ENCODE measurements at places on chromosomes 5 and 9.

DNA sequence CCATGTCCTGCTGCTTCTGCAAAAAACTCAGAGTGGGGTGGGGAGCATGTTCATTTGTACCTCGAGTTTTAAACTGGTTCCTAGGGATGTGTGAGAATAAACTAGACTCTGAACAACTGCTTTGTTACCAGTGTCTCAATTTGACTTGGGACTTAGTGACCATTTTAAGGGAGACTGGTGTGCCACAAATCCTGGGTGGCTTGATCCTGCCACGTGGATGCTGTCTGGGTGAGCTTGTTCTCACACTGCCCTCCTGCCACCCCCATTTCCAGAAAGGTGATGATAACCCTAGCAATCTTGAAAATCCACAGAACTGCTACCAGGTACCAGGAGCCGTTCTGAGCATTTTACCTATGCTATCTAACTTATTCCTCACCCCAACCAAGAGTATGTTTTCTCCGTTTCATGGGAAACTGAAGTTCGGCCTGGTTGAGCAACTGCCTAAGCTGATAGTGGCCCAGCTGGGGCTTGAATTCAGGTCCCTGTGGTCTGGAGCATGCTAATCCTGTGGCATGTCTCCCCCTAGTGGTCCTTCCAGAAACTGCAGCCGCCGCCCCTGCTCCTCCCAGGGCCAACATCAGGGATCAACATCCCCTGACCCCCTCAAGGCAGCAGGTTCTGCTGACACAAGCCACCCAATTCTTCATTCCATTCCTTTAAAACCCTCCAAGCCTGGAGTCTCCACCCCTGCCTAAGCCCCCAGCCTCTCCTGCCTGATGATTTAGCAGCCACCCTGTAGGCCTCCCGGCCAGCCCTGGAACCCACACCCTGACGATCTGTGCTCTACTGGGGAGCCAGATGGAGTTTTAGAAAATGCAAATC lies 2.8 kb downstream of the IL3 start:
- DNase-seq: peak; percentile 61

DNA sequence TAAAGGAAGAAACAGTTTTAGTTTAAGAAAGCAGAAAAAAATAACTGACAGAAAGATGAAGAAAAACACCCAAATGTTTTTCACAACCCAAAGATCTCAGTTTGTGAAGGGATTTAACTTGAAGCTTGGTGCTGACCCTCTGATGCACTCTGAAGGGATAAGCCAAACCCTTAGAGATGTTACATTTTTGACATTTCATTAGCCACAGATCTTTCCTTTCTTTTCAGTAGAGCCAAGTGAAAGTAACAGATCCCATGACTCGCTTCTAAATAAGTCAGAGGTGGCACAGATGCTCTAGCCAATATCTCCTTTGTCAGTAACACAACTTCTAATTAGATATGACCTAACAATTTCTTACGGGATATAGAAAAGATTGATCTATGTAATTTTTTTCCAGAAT lies 394.5 kb upstream of the EDIL3 start:
- DNase-seq: no peak

DNA sequence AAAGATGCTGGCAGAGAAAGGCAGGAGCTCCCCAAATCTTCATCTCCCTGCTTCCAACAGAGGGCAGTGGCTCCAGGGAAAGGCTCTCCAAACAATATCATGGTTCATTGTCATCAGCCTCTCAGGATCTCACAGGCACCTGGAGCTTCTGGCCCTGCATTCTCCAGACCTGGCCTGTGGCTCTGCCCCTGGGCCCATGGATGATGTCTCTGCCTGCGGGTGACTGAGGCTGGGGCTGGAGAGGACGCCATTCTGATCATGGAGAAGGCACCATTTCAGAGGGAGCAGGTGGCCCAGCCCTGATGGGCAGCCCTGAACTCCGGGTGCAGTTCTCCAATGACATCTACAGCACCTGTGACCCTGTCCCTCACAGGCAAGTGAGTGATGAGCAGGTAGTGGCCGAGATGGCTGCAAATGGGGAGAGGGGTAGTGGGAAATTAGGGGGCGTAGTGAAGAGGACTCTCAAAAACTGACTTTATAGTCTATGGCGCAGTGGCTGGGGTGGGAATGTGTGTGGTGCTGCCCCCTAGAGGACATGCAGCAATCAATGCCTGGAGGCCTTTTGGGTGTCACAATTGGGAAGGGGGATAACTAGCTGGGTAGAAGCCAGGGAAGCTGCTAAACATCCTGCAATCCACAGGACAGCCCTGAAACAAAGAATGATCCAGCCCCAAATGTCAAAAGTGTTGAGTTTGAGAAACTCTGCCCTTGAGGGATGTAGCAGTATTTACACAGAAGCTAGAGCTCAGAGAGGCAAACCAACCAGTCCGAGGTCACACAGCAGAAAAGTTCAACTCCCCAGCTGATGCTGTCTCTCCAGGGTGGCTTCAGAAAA lies 3.2 kb downstream of the SH3PXD2B start:
- no peak for DNase-seq

DNA sequence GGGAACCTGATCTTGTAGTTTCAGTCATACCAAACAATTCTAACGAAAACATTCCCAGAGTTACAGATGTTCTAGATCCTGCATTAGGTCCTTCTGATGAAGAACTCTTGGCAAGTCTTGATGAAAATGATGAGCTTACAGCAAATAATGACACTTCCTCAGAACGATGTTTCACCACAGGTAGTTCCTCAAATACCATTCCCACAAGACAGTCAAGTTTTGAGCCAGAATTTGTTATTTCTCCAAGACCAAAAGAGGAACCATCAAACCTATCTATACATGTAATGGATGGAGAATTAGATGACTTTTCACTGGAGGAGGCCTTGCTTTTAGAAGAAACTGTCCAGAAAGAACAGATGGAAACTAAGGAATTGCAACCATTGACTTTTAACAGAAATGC lies 21.0 kb downstream of the RMI1 start:
- DNase-seq: no peak

GRCh38 chr9:15239816-15240215 lies 67.2 kb downstream of the TTC39B start:
- no peak for DNase-seq

GRCh38 chr5:79235261-79235633 lies 684 bp upstream of the JMY start:
- no peak for DNase-seq

DNA sequence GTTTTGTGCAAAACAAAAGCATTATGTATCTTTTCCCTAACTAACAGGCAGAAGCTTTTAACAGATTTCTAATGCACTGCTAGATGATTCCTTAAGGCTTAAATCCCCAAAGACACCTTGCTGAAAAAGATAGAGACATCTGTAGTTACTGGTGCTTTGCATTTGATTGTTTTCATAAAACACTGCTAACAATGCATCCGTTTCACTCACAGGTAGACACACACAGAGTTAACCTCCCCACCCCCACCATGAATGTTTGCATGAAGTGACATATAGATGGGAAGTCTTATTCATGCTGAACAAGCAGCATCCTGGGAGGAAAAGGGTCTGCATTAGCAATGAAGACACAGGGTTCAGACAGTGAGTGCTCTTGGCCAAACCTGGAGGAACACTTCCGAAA lies 100.9 kb downstream of the ASTN2 start:
- no peak for DNase-seq

DNA sequence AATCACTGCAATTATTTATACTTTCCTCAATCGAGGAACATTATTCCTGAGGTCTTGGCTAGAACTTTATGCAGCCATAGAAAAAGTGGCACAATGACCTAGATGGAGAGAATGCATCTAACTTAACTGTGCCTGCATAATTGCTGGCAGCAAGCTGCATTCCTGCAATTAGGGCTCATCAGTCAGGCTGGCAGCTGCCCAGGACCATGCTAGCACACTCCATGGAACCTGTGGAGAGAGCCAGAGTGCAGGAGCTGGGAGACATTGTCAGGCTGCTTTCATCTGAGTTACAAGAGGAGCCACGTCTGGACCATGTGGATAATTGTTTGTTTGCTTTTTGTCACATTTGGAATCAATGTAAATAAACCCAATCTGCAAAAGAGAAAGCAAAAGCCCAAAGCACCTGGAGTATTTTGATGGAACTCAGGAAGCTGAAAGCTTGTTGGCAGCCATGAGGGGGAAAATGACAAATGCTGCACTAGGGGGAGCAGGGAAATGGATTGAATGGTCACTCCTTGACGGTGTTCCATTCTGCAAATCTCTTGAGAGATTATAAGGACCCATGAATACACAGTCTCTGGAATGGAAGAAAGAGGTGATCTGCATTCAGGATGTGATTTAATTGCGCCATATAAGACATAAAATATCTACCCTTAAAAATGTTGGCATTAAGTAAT lies 839.9 kb downstream of the MAT2B start:
- no peak for DNase-seq
